Activated CD4-positive, alpha-beta memory T cell treated with anti-CD3 and anti-CD28 coated beads, Interleukin-2, amount 10 ng/mL, durations not matched to agents 7 days and 5 days (primary cell): ENCODE measurements at places on chromosomes 16 and 17. TPM values are rescaled to one million over a fixed set of nuclear protein-coding genes. Genes with fewer than 3 reads are reported as not detected.
A peak's percentile ranks its signal among the peaks of the same experiment; 100 is the strongest.

CCL16 gene
- total RNA-seq = not detected

C17orf113 gene
- total RNA-seq = not detected

TMEM132E gene
- total RNA-seq = not detected

PTGES3L gene
- total RNA-seq = 0.40 TPM

DNA sequence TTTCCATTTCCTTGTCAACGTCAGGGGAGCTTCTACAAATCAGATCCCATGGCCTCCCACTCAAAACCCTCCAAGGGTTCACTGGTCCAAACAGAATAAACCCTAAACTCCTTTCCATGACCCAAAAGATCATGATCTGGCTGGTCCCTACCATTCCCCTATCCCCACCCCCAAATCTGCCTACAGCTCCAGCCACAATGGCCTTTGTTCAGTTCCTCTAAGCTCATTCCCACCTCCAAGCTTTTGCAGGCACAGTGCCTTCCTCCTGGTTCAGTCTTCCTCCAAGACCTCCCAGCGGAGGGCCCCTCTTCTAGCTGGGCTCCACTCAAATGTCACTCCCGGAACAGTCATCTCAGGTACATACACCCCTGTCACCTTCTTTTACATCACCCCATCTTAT lies 2.0 kb downstream of the GPRC5B start:
- no peak for DNase-seq

GRCh38 chr16:3129137-3130131 lies 5.4 kb upstream of the ZNF213 start:
- DNase-seq = peak; percentile 82

DNA sequence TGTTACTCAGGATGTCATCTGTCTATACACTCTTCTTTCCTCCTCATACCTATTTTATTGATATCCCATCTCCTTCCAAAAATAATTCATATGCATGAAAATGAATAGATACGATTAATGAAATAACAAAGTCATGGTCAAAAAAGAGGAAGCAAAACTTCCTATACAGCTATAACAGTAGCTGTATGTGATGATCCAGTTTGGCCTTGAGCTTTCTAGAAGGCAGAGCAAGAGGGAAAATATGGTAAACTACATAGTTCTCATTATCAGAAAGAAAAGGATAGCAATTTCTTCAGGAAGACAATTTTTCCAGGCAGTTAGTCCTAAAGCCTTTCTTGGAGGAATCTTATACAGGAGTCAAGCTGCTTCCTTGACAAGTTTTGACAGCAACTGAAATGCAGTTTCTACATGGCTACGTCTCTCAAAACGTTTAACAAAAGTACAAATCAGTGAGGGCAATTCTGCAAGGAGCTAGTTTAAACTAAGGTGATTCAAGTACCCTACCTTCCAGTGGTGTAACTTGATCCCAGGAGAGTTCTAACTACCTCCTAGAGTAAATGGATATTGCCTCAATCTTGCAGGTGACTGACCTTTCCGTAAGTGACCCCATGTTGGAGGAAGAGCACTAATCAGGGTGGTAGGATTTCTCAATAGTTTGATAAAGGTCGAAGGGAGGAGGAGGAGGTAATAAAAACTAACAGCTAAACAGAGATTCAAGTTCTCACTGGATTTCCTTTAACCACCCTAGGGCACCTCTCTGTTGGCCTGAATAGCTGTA lies 1.0 kb downstream of the SPAG5 start:
- no peak for DNase-seq

DNA sequence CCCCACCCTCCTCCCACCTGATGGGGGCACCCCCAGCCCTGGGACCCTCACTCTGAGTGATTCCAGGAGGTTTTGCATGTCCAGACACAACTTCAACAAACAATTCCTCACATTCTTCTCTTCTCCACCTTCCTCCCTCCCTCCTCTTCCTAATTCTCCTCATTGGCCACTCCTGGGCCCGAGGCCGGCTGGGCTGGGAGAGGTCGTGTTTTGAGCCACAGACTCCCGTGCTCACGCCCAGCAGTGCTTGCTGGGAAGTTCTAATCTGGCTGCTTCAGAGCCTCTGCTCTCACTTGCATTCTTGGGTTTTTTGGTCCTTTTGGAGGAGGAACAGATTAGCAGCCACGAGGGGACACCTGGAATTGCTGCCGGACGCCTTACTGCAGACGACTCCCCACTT lies 157.0 kb downstream of the NTN1 start:
- DNase-seq = no peak
